BJ (cell line): ENCODE measurements at places on chromosomes 16 and 17.

DNA sequence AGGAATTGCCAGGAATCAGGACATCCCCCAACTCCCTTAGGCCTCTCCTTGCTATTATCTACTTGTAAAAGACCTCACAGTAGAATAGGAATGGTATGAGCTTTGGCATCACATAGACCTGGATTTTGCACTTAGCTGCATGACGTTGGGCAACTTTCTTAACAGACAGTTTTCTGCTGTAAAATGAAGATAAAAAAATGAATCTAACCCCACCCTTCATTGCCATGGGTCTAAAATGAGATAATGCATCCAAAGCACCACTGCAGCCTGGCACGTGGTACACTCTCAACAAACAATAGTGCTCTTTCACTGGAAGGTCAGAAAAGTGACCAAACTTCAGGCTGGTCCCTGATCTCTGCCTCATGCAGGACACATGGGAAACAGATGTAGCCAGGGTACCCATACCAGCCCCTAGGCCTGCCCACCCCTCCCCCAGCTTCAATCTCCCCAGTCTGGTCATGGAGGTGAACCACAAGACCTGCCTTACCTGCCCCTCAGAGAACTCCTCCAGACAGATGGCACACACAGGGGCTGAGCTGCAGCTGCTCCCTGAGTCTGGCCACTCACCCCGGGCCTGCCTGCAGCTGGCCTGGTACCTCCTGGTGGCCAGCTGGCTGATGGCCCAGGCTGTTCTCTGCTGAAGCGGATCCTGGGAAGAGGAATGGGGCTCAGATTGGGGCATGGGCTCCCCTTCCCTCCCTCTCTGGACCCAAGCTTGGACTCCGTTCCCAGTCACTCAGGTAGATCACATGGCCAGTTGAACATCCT, 8.5 kb upstream of the SUPT4H1 start:
- no peak for DNase-seq

GRCh38 chr17:69669441-69670178, 255.1 kb downstream of the MAP2K6 start:
- DNase-seq: no peak

- peak; percentile 46 for DNase-seq
Measured at GRCh38 chr16:58661199-58661830, 23.3 kb downstream of the SLC38A7 start.

GRCh38 chr16:16788004-16788403, 409.1 kb downstream of the NPIPA7 start:
- no peak for DNase-seq

GRCh38 chr17:64739316-64740058, 77.4 kb upstream of the SMURF2 start:
- no peak for DNase-seq

GRCh38 chr16:70704586-70704985, 18.7 kb upstream of the MTSS2 start:
- no peak for DNase-seq

DNA sequence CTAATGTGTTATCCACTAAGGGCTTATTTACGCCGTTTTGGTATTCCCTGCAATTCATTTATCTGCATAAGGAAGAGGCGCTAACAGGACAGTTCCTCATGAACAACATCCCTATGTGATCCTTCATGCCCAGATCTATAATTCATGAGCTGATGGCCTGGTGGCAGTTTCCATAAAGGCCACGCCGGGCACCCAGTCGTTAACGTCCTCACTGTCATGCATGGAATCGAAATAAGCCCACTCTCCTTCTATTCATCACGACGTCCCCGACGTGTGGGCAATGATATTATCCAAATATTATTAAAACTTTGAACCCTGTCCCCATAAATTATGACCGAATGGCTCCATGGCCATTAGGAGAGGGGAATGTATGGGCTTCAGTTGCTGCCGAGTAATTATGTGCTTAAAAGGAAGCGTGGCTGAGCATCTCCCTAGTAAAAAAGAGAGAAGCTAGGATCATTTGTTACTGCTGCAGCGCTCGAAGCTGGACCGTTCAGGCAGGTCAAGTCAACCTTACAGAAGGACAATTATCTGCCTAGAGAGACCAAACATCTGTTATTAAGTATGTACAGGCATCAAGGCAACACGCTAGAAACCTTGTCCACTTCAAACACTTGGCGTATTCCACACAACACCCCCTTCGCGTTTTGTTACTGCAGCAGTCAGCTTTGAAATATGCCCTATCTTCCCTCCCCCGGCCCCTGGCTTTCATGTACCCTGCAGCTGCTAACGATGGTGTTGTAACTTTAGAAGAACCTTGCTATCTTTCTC, 94.0 kb upstream of the SALL1 start:
- no peak for DNase-seq

- no peak for DNase-seq
Measured at GRCh38 chr16:12242516-12242915, 266.0 kb downstream of the SNX29 start.

GRCh38 chr17:7982173-7982572, 20.2 kb upstream of the GUCY2D start:
- no peak for DNase-seq

- no peak for DNase-seq
Measured at GRCh38 chr16:2428784-2429033, 538 bp upstream of the CCNF start.

- DNase-seq: no peak
Measured at GRCh38 chr16:24174957-24175356, 81.2 kb upstream of the CACNG3 start.

GRCh38 chr16:65223335-65223734, 101.5 kb upstream of the CDH11 start:
- DNase-seq: no peak

GRCh38 chr17:57463103-57463885, 207.0 kb downstream of the MSI2 start:
- DNase-seq: no peak

DNA sequence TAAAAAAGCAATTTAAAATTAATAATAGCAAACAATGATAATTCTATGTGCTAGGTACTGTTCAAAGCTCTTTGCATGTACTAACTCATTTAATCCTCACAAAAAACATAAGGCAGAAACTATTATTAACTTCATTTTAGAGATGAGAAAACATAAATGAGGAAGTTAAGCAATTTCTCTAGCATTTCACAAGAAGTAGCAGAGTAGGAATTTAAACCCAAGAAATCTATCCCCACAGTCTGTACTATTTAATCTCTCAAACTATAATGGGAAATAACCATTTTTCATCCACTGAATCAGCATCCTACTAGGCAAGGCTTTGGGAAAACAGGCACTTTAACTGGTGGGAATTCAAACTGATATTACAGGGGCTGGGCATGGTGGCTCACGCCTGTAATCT, 42.2 kb upstream of the INTS2 start:
- DNase-seq: no peak

DNA sequence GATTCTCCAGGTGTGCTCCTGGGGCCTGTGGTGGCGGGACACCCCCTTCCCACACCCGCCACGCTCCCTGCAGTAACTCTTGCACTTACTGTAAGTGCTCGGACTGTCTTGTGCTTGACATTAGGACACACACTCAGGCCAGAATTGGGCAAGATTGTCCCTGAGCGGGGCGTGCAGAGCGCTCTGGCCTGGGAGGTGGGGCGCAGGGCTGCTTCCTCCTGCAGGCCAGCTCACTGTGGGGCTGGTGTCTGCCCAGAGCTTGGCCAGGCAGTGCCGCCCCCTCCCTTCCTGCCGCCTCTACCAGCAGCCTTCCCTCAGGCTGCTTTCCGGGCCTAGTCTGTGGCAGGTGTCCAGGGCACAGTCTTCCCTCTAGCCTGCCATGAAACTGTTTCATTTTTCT, 6.1 kb upstream of the ATP6V0C start:
- DNase-seq: no peak

GRCh38 chr16:81265658-81266451, 27.4 kb downstream of the BCO1 start:
- DNase-seq: no peak

GRCh38 chr16:12971241-12971640, 69.8 kb downstream of the SHISA9 start:
- peak; percentile 4 for DNase-seq

- DNase-seq: no peak
Measured at GRCh38 chr16:73313950-73314349, 266.0 kb upstream of the ZFHX3 start.

DNA sequence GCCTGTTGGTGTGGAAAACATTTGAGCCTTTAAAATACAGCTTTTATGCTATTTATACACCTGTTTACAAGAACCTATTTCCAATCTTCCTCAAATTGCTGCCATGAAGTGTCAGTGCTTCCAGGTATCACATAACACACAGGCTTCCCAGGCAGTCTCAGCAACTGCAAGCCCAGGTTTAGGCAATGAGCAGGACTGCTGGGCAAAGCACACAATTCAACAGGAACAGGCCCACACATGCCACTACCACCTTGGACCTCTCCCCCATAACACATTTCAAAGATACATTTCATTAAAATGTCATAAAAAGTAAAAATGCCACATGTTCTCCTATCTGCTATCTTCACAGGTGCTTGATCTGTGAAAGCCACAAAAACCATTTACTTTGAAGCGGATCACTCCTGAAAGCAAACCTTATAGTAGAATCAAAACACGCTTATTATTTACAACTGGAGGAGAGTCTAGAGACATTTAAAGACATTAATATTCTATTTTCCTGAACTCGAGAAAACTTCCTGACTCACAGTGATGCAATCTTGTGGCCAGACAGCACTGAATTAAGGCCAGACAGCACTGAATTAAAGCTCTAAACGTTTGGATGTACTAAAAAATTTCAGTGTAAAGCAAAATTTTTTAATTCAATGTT, 31.5 kb downstream of the ANKFY1 start:
- peak; percentile 11 for DNase-seq

DNA sequence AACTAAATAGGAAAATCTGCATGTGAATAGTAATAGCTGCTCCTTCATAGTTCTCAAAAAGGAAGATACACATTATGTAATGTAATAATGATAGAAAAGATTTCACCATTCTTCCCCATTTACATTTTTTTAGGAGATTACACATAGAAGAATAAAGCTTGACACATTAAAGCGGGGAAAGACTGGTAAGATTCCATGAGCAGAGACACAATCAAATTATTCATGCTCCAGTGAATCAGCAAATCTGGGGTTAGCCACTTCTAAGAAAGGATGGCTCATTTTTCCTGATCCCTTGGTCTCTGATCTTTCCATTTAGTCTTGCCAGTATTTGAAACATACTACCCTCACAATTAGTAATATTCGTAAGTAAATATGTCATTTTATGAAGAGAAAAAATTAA, 81.9 kb downstream of the CA4 start:
- no peak for DNase-seq

GRCh38 chr16:80615735-80616134, 74.9 kb downstream of the DYNLRB2 start:
- DNase-seq: no peak

- no peak for DNase-seq
Measured at GRCh38 chr16:559021-559380, 1.2 kb upstream of the PRR35 start.

GRCh38 chr17:15782866-15783265, 50.8 kb downstream of the TBC1D26 start:
- DNase-seq: no peak

DNA sequence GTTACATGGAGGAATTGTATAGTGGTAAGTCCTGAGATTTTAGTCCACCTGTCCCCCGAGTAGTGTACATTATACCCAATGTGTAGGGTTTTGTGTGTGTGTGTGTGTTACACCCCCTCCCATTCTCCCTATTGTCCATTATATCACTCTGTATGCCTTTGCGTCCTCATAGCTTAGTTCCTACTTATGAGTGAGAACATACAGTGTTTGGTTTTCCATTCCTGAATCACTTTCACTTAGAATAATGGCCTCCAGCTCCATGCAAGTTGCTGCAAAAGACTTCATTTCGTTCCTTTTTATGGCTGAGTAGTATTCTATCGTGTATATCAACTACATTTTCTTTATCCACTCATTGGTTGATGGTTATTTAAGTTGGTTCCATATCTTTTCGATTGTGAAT, 635 bp upstream of the FA2H start:
- DNase-seq: no peak

DNA sequence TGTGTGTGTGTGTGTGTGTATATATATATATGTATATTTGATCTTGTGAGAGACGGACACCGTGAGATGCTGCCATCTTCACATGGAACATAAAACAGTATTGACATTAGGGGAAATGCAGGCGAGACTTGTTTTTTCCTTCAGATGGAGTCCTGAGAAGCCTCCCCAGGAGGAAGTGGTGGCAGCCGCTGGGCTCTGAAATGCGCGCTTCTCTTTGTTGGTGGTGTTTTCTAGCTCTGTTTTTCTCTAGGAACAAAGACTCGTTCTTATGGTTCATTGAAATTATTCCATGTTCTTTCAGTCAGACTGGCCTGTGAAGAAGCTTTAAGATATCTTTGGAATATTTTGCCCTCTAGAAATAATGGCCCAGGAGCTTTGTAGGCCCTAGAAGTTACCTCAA, 32.9 kb downstream of the SNX29 start:
- DNase-seq: no peak

- DNase-seq: no peak
Measured at GRCh38 chr17:48433896-48434295, 3.9 kb upstream of the SKAP1 start.

DNA sequence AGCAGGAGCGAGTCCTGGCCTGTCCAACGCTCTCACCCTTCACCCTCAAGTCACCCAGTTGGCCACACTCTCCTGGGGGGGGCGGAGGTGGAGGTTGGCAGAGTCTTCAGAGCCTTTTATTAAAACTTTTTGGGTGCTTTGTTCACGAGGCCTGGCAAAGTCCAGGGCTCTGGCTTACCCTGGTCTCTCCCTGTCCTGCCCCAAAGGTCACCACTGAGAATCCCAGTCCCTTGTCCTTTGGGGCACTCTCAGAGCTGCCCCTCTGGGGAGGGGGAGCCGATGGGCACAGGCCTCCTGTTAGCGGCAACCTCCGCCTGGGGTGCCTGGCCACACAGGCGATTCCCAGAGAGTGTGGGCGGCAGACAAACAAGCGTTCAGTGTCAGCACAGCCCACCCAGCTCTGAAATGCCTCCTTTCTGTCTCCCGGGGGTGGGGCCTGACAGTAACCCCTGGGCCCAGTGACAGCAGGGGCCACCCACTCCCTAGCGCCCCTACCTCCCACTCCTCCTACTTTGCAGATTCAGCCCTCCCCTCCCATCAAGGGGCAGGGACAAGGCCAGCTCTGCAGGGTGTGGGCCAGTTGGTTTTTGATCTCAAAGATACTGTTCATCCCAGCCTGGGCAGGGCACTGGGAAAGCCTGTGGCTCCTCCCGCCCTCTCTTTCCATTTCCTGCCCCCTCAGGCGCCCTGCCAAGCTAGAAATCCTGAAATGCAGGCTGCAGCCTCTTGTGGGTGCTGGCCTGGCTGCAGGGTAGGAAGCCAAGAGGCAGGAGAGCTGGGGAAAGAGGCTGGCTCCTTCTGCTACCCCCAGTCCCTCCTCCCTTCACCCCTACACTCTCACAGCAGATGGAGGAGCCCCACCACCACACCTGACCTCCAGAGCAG, 36.6 kb upstream of the EMP2 start:
- DNase-seq: no peak

GRCh38 chr17:75024686-75025397, 12.4 kb downstream of the MRPL58 start:
- no peak for DNase-seq

DNA sequence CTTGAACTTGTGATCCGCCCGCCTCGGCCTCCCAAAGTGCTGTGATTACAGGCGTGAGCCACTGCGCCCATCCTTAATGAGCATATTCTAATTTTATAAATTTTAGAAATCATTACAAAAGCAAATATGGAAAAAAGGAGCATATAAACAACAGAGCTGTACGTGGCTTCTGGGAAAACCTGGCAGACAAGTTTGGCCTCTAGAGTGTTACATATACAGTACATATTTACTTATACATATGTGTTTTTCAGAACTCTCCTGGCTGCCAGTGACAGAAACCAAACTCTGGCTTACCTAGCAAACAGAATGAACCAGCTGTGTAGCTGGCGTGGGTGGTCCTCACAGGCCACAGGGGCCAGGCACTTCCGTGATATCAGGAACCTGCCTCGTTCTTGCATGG, 10.1 kb downstream of the DRC3 start:
- DNase-seq: no peak
